SK-N-SH (cell line): ENCODE measurements at places on chromosomes 12 and 14.
A peak's percentile ranks its signal among the peaks of the same experiment; 100 is the strongest.

GRCh38 chr14:104732931-104733681, 9.1 kb downstream of the ADSS1 start:
- DNase-seq: no peak

GRCh38 chr12:49547090-49547690, 8.4 kb downstream of the KCNH3 start:
- peak; percentile 13 for DNase-seq

GRCh38 chr12:105736498-105736897, 402.3 kb downstream of the NUAK1 start:
- DNase-seq: no peak

GRCh38 chr12:20865873-20866272, 55.4 kb downstream of the SLCO1B3 start:
- no peak for DNase-seq

DNA sequence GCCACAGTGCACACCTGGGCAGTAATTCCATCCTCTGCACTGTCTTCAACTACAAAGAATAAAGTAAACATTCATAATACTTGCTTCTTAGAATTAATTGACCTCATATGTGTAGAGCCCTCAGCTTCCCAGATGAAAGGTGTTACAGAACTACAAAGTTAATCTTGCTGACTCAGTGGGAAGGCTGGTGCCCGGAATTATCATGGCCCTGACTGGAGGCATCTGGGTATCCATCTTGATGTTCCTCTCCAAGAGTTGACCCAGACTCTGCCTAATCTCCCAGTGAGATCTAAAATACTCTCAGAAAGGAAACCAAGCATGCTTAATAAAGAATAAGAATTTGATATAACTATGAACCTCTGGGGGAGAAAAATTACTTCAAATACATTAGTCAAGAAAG, 147.0 kb upstream of the ARID2 start:
- DNase-seq: no peak

GRCh38 chr12:25253371-25254068, 2.8 kb upstream of the KRAS start:
- DNase-seq: no peak

DNA sequence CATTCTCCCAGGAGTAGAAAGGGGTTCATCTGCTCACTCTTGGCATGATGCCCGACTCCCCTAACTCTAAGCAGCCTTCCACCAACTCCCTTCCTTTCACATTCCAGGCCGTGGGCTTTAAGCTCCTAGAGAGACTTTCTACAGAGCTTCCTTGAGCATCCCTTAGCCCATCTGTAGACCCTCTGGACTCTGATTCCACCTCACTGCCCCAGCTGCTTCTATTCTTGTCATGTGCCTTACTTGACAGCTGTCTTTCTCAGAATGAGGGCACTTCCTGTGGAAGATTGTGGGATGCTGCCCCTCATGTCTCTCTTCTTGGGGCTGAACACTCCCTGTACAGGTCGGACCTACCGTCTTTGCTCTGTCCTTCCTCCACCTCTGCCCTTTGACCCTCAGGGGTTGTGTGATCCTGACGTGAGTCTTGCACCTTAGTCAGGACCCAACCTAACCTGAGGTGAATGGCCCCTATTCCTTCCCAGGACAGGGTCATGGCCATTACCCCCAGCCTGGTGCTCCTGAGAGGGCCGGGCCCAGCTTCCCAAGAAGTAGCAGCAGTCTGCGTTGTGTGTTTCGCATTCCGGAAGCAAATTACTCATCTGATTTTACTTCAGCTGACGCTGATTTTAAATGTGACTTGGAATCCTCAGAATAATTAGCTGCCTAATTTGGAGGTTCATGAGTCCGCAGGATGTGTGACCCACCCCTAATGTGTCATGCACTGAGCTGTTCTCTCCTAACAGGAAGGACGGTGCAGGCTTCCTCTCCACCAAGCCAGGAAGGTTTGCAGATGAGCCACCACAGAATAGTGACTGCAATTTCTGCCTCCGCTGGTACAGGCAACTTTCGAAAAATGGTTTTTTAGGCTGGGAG, 2.7 kb upstream of the GALNT6 start:
- no peak for DNase-seq

DNA sequence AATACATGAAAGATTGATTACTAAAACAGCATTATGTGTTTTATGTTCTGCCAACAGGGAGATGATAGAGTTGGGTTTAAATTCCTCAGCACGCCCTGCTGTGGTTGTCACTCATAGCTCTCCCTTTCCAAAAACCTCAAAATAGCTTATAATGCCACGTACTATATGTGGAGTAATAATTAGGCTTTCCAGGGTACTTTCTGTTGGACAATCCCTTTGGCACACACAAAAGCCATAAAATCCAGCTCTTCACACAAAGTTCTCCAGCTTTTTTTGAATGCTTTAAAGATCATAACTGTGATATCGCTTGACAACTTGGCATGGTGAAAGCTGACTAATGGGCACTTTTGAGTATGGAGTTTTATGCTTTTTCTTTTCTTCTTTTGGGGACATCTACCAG, 145.3 kb upstream of the DCN start:
- no peak for DNase-seq

DNA sequence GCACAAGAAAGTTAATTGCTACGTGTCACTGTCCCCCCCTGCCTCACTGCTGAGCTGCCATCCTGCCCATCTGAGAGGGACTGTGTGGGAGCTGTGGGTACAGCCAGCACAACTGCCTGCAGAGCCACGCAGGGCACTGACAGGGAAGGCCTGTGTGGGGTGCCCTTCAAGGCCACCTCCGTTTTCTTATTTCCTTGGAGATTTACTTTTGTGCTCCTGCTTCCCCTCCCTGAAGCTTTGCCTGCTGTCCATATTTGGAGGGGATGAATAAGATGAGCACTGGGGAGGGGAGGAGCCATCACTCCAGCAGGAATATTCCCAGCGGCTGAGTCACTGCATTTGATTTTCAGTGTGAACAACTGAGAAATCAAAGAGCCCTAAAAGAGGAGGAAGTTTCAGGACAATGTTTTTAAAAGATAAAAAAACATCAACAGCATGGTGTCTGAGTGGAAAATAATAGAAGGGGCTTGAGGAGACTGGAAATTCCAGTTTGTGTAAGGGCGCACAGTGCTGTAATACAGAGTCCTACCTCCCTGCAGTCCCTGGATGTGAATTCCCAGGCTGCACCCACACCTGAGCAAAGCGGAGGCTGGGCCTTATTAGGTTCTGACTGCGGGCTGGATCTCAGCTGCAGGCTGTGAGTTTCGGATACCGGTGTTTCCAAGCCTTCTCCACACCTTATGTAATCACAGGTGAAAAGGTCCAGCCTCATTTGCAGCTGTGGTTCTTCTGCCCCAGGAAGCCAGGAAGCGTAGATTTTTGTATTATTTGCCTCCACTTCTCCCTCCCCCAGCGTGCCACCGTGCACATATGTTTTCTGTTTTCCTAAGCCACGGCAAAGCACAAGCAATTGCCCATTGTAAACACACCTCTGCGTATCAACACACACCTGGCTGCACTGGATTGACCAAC, 192.6 kb upstream of the BCL2L14 start:
- DNase-seq: peak; percentile 39

DNA sequence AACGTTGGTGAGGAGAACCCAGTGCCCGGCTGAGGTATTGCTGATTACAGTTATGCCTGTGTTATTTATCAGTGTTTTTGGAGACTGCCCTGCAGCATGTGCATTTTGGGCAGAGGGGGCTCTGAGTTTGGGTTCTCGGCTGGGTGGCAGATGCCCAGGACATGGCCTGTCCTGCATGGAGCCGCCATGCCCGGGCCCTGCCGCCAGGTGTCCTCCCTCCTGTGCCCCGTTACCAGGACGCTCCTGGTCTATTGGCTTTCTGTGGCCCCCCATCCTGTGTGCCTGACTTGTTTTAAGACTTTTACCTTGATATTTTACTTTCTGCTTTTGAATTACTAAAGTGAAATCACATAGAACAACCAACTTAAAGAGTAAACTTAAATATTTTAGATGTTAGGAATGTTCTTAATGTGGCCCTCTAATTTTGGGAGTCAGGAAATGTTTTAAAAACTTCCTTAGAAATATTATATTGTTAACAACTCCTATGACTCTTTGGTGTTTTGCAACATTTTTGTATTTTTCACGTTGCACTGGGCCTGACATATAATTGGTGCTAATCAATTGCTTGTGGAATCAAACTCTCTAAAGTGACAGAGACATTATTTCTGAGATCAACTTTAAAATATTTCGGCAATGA, 51.8 kb downstream of the PRIMA1 start:
- DNase-seq: no peak

- DNase-seq: no peak
Measured at GRCh38 chr14:50805396-50805795, 25.6 kb downstream of the NIN start.

GRCh38 chr14:56339855-56340701, 221.9 kb downstream of the PELI2 start:
- DNase-seq: peak; percentile 39

- DNase-seq: no peak
Measured at GRCh38 chr12:93880853-93881522, 203.8 kb downstream of the CRADD start.

GRCh38 chr12:67147030-67147429, 122.1 kb upstream of the CAND1 start:
- no peak for DNase-seq

DNA sequence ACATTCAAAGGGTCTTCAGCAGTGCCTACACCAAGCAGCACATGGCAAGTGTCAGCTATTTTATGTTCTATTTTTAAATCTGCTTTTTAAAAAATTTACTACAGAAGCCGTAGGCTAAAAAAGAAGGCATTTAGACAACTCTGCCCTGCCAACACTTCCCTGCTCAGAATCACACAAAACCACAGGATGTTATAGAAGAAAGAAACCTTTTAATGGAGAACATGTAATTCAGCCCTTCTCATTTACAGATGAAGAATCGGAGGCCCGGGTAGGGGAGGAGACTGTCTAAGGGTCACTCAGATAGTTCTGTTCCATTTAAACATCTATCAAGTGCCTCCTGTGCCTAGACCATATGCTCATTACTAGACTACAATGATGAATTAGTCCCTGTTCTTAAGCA, 171.8 kb upstream of the NTF3 start:
- no peak for DNase-seq

DNA sequence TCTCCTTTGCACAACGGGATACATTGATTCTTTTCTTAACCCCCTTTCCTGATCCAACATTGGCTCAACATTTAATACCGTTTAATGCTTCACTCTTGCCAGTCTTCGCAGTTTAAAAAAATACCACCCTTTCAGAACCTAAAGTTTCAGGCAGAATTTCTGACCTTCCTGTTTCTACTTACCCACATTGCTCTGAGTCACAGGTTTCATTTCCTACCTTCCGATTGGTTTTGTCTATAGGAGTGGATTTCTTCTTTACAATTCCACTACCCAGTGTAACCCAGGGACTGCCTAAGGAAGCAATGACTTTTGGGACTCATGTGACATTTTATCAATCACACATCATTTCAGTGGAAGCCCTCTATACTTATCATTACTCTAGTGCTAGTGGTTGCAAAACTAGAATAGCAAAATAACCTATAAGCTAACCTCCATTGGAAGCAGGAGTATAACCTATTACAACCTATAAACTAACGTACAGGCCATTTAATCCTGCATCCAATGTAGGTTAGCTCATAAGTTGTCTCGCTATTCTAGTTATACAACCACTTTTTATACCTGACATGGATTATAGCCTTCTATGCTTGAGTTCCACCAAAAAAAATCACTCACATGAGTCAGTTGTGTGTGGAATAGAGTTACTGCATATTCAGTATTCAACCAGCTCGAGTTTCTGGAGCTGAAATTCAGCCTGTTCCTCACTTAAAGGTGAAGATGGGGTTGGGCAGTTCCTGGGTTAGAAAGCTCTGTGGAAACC, 64.9 kb upstream of the KITLG start:
- DNase-seq: no peak

- DNase-seq: no peak
Measured at GRCh38 chr14:23492618-23493272, 23.2 kb downstream of the NGDN start.

DNA sequence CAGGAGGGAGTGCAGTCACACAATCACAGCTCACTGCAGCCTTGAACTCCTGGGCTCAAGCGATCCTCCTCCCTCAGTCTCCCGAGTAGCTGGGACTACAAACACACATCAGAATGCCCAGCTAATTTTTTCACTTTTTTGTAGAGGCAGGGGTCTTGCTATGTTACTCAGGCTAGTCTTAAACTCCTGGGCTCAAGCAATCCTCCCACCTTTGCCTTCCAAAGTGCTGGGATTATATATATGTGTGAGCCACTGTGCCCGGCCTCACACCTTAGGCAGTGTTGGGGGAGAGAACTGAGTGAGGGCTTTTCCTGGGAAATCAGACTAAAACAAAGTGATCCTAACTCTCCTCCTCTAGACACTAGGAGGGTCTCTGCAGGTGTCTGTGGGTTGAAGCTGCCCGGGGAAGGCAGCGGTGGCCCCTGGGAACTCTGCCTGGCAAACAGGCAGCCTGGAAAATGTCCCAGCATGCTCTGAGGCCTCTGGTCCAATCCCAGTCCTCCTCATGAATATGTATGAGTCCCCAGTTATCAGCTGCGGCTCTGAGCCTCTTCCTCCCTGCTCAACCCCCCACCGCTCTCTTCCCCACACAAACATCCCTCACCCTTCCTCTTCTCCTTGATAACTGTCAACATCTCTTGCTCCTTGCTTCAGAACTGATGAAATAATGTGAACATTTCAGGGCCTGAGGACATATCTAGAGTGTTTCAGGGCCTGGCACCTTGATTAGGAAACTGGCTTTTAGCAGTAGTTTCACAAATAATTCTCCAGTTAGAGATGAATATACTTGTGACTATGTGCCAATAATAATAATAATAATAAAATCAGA, 7.9 kb upstream of the NAA25 start:
- peak; percentile 82 for DNase-seq

DNA sequence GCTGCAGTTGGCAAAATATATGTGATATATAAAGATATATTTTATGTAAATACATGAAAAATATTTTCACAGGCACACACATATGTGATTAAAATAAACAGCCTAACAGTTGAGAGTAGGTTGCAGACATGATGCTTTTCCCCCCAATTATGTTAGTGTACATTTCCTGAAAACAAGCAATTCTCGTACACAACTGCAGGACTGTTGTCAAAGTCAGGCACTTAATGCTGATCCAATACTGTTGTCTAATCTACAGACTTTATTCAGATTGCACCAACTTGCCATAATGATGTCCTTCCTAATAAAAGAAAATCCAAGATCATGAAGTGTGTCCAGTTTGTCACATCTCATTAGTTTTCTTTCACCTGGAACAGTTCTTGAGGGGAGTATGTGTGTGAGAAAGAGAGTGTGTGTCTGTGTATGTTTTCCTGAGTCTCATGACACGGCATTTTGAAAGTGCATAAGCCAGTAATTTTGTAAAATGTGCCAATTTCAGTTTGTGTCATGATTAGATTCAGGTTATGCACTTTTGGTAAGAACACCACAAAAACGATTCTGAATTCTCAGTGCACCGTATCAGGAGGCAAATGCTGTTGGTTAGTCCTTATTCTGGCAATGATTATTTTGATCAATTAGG, 16.5 kb upstream of the SEL1L start:
- no peak for DNase-seq
